ENCODE measurements at places on chromosomes 12 and 14. TPM values are rescaled to one million over a fixed set of nuclear protein-coding genes. Genes with fewer than 3 reads are reported as not detected.
A peak's percentile ranks its signal among the peaks of the same experiment; 100 is the strongest.

SOX5 gene
- 0.13 TPM for polyA plus RNA-seq

DNA sequence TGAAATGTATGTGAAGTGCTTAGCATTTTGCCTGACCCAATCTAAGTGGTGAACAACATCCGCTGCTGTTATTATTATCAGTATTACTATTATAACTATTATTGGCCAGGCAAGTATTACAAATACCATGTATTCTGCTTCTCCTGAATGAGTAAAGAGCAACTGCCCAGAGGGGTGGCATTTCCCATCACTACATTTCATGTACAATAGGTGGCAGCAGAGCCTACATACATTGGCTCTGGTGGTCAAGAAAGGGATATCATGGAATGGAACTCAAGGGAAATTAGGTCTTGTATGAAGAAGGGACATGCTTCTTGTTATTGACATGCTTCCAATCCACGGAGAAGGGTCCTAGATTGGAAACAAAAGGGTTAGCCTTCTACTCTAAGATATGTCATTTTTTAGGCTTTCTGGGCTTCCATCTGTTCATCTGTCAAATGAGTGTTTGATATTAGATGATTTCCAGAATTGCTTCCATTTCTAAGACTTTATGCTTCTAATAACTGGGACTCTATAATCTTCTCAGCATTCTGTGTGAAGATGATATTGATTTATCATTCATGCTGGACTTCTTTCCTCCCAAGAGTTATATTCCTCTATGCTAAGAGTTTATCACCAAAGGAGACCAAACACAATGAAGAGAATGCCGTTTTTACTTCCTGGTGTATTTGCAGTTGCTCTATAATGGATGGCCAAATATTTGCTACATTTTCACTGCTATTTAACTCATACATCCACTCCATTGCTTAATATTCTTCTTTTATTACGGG is 239.1 kb downstream of the SSPN start:
- DNase-seq: peak; percentile 5

GRCh38 chr12:39319180-39319579 is 123.7 kb downstream of the KIF21A start:
- DNase-seq: no peak

GRCh38 chr12:132602572-132603239 is 7.7 kb downstream of the LRCOL1 start:
- no peak for DNase-seq

- no peak for DNase-seq
Measured at GRCh38 chr12:89760783-89761182, 52.1 kb upstream of the ATP2B1 start.

DNA sequence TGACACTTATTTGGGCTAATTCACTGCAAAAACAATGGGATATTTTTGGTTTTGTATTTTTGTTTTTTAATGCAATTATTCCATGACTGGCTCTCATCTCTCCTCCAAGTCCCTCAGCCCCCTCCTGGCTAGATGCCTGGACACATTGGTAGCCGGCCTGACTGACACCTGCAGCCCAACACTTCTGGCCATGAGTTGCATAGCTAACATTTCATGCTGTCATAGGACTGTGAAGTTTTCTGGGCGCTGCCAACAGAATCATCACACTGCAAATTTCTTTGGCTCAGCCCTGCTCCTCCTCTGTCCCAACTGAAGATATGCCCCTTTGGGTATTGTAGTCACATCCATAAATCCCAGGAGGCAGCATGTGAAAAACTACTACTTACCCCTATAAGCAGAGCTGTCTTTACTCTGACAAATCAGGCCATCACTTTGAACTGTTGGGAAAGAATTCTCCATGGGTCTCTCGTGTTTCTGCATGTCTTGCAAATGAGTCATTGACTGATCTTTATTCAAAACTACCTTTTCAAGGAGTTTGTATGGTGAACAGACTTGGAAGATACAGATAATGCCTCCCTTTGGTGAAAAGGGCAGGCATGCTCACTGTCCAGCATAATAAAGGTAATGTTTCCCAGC is 126.7 kb upstream of the LGR5 start:
- no peak for DNase-seq

DNA sequence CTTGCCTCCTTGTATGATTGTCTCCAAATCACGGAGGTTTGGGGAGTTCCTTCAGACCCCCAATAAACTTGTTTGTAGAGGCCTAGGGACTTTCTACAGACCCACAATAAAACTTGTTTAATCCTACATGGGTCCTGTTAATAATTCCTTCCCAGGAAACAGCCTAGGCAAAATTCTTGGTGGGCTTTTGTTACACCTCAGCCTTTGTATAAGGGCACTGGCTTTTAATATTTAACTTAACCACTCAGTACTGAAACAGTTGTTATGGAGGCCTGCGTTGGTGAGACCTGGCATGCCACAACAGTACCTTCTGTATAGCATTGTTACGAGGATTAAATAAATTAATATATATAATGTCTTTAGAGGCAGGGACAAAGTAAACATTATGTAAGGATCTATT is 32.7 kb upstream of the FAR2 start:
- no peak for DNase-seq

GRCh38 chr14:102684298-102684663 is 91.8 kb downstream of the RCOR1 start:
- no peak for DNase-seq
